ENCODE measurements at places on chromosomes 2 and 18.

GRCh38 chr2:197576631-197577030, 60.8 kb downstream of the MOB4 start:
- no peak for DNase-seq

DNA sequence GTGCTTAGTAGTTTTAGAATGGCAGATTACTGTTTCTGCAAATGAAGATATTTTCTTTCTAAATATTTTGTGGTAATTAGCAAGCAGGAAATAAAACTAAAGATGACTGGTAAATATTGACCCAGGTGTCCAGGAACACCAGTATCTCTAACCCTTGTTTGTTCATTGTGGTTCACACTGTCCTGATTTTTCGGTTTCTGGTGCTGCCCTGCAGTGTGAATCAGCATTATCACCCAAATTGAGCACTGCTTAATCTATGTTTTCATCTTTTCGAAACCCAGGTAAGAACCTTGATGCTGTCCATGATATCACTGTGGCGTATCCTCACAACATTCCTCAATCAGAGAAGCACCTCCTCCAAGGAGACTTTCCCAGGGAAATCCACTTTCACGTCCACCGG, 167.4 kb downstream of the CAPN13 start:
- no peak for DNase-seq

DNA sequence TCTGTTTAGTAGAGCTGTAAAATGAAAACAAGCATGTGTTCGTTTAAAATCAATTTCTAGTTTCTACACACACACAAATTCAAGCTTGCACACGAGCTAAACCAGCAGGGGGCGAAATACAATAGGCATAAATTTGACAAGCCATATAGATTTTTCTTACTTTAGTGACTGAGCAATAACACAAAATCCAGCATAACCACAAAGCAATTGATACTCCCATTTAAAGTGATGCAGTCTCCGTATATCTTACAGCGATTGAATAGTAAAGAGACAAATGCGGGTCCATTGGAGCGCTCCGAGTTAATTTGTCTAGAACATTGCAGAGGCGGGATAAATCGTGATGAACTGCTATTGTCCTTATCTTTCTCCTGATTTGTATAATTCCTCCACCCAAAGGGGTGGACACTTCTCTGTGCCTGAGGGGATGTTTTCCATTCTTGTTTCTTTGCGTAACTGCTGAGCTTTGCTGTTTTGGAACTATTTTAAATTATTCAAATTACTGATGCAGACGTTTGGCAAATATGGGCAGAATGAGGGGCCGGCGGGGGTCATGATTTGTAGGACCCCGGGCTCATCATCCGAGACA, 1.2 kb upstream of the AFTPH start:
- peak; percentile 56 for DNase-seq

DNA sequence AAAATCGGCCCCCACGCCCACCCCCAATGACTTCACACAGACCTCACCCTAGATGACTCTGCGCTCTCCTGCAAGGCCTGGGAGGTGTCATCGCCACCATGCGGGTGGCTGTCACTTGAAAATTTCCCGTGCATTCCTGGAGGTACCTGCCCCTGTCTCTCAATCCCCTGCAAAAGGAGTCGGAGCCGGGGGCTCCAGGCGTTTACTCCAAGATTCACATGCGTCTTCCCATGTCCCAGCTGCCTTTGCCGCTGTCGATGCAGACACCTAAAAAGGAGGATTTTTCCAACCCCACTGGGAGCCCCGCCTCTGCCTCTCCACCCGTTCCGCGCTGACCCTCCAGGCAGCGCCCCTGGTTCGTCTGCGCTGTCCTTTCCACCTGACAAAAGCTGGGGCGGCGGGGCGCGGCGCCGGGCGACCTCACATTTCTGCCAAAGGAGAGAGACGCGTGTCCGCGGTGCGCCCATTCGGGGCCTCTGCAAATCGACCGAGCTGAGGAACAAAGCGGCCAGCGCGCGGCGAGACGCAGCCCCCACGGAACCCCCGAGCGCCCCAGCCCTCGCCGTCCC, 667 bp downstream of the REEP1 start:
- peak; percentile 22 for DNase-seq

DNA sequence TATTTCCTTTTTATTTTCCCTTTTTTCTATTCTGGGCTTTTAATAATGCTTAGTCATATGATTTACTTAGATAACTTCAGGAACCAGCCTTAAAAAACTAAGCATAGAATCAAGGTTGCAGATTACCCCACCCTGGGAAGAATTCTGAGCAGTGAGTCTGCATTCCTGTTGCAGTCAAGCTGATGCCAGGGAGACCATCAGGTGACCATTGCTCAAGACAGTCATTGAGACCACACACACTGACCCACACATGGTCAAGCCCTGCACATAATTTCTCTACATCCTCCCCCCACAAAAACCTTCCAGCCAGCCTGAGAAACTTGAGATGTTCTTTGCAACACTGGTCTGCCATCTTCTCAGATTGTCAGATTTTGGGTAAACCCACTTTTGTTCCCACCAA, 83.9 kb downstream of the SH3YL1 start:
- DNase-seq: no peak

GRCh38 chr2:176147210-176147799, 4.0 kb upstream of the HOXD4 start:
- no peak for DNase-seq

GRCh38 chr18:10379522-10379921, 74.9 kb upstream of the APCDD1 start:
- DNase-seq: no peak

DNA sequence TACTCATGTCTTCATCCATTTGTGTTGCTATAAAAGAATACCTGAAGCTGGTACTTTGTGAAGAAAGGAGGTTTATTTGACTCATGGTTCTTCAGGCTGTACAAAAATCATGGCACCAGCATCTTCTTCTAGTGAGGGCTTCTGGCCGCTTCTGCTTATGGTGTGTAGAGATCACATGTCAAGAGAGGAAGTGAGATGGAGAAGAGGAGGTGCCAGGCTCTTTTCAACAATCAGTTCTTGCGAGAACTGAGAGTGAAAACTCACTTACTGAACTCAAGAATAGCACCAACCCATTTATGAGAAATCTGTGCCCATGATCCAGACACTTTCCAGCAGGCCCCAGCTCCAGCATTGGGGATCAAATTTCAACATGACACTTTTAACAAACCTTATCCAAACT, 30.0 kb upstream of the BARD1 start:
- DNase-seq: no peak

- DNase-seq: no peak
These were observed 309.7 kb downstream of the IRS1 start for GRCh38 chr2:226489775-226490541.

GRCh38 chr18:59540780-59541179, 156.4 kb downstream of the CCBE1 start:
- no peak for DNase-seq

- no peak for DNase-seq
These were observed 12.2 kb upstream of the TNP1 start for GRCh38 chr2:216872040-216872439.

DNA sequence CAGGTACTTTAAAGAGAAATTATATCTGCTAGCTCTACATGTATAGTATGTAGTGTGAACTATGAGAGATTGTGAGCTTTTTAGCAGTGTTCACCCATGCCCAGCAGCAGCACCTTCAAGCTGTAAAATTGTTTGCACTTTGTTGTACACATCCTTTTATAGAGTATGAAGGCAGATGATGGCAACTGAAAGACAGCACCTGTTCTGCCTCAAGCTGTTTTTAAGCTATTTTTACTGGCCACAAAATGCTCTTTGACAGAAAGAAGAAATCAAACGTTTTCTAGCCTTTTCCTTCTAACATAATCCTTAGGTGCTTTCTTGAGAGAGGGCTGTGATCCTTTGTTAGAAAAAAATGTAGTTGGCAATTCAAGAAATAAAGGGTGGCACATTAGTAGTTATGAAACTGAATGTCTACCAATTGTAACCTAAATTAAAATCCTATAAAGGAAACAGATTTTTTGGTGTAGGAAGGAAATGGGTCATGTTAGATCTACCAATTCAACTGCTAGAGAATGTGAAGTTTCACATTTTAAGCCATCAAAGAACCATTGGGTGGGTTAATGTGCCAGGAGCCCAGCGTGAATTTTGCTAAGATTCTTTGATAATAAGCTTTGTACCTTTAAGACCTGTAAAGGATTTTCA, 59.5 kb downstream of the R3HDM1 start:
- no peak for DNase-seq

DNA sequence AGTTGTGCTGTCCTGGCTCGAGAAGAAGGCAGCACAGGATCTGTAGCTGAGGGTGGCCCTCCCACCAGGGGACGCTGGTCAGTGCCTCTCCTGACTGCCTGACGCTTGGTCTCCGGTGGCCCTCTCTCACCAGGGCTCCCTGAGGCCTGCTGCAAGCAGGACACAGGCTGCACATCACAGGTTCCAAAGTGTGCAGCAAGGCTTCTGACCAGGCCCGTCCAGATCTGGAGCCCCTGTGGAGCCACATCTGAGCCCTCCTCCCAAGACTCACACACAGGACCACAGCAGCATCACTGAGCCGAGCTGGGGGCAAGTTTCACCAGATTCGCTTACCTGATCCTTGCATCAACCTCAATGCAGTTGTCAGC, 12.1 kb downstream of the AMER3 start:
- no peak for DNase-seq

GRCh38 chr2:234825616-234826015, 126.2 kb upstream of the SH3BP4 start:
- DNase-seq: no peak

GRCh38 chr2:152167065-152167464, 8.5 kb downstream of the STAM2 start:
- no peak for DNase-seq

- DNase-seq: peak; percentile 67
These were observed 121.8 kb upstream of the ZBTB14 start for GRCh38 chr18:5417342-5417741.

DNA sequence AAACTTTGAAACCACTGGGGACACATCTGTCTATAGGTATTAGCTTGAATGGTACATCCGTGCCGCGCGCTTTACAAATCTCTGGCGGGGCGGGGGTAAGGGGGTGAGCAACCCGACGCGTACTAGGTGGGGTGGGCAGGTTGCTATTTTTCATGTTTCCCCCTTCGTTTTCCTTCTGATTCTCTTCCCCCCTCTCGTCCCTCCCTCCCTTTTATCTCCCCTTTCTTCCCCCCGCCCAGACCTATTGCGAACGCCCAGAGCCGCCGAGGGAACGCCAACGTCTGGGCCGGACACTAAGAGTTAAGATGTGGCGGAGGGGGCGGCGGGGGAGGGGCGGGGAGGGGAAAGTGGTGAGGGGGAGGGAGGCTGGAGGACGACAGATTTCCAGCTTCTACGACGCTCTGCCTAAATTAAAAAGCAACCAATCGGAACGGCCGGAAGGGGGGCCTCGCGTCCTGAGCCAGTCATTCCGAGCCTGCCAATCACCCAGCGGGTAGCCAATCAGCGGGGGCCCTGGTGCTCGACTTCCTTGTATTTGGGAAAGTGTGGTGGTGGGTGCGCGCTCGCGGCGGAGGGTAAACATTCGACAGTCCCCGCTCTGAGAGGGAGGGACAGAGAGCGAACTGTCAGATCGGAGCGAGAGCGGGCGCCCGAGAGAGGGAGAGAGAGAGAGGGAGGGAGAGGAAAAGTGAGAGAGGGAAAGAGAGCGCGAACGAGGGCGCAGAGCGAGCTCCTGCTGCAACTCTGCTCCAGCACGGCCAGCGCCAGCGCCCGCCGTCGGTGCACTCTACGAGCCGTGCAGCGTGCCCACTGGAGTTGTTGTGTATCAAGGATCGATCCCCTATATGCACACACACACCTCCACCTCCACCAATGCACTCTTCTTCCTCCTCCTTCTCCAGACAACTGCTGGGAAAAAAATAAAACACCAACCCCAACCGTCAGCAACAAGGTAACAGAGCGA, at the start of gene POU3F3:
POU3F3 (plus strand) TSS at position 582 of the 964 bp plus-strand sequence. CDS start 1,396 bp downstream, outside the sequence.
- peak; percentile 100 for DNase-seq

GRCh38 chr2:198327526-198327925, 523.1 kb downstream of the PLCL1 start:
- DNase-seq: no peak

DNA sequence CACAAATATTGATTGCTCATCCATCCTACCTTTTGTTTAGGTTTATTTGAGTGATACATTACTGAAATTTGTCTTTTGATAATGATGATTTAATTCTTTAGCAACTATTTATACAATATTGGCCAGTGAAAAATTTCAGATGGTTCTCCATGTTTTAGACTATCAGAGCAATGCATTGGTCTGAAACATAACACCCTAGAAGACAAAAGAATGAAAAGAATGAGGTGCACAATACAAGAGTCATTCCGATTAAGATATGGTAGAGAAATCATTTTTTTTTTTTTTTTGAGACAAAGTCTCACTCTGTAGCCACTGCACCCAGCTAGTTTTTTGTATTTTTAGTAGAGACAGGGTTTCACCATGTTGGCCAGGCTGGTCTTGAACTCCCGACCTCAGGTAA, 197.4 kb upstream of the FAM98A start:
- DNase-seq: no peak

DNA sequence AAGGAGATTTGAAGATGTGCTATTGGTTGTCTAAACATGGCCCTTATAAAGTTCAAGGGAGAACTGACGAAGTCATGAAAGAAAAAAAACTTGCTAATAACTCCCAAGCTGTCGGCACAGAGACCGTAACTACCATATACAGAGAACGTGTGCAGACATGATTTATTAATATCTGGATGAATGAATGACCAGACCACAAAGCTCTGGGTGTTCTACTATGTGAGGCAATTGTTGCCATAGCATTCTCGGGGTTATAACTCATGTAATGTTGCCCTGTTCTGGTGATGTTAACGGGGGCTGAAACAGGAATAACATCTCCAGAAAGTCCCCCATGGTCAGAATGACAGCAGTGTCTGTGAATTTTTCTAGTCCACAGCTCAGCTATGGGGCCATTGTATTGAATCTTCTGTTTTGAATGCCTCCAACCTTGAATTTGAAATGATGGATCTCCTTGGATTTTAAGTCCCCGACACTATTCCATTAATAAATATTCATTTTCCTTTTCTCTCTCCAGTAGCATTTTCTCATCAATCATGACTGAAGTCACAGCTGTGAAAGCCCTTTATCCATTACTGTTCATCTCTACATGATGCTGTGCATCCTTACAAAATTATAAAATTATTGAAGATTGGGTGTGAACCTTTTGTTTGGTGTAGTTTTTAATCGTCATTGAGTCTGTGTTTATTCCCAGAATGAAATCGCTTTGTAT, 483.4 kb upstream of the KLHL29 start:
- no peak for DNase-seq

DNA sequence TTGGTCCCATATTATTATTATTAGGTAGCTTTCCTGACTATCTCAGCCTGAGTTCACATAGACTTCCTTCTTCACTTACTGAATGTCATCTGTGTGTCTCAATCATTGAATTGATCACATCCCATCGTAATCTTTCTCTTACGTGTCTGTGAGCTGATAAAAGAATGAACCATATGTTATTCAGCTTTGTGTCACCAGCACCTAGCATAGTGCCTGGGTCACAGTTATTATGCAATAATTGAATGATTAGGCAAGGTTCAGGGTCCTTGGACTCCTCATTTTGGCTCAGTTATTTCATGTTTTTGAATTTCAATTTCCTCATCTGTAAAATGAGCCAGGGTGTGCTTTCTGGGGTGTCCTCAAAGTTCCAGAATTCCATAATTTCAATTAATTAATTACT, 107.2 kb downstream of the ZEB2 start:
- no peak for DNase-seq

- no peak for DNase-seq
These were observed 30.5 kb downstream of the MAL start for GRCh38 chr2:95056044-95056443.

- no peak for DNase-seq
These were observed 15.5 kb downstream of the MAP3K20 start for GRCh38 chr2:173090973-173091660.
